ENCODE measurements at places on chromosomes 2 and 18.

GRCh38 chr2:156481312-156481711 lies 45.1 kb downstream of the GPD2 start:
- no peak for DNase-seq

- DNase-seq: no peak
These were observed 131.0 kb downstream of the CCDC85A start for GRCh38 chr2:56314796-56315195.

DNA sequence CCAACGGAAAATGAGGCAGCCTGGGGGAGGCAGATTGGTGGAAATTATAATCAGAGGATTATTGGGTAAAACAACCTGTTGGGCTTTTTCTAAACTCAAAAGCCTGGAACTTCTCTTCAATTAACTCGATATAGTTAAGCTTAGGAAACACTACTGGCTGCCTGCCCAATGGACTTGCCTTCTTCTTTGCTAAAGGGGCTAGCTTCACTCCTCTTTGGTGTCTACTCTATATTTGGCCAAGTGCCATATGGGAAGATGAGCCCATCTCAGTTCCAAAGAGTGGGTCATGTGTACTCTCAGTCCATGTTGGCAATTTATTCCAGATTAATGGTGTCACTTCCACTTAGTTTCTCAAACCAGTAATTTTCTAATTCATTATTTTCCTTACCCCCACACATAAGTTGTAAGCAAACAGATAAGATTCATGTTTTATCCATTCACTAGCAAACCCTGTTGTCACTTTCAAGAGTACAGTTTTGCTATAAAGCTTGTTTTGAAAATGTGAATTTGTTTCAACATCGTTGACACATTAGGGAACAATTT lies 34.3 kb downstream of the DARS1 start:
- no peak for DNase-seq

GRCh38 chr2:78568782-78569373 lies 456.6 kb upstream of the REG3G start:
- no peak for DNase-seq

- DNase-seq: peak; percentile 76
These were observed 165.0 kb downstream of the LNPK start for GRCh38 chr2:175837046-175837445.

- DNase-seq: peak; percentile 85
These were observed 6.1 kb downstream of the CHMP1B start for GRCh38 chr18:11857177-11857887.

DNA sequence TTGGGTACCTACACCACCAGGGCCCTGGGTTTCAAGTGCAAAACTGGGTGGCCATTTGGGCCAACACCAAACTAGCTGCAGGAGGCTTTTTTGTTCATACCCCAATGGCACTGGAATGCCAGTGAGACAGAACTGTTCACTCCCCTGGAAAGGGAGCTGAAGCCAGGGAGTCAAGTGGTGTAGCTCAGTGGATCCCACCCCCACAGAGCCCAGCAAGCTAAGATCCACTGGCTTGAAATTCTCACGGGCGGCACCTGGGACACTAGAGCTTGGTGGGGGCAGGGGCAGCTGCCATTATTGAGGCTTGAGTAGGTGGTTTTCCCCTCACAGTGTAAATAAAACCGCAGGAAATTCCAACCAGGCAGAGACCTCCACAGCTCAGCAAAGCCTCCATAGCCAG lies 46.0 kb upstream of the FAM110C start:
- DNase-seq: no peak

- DNase-seq: no peak
These were observed 7.4 kb downstream of the HDAC4 start for GRCh38 chr2:239393388-239393940.

- no peak for DNase-seq
These were observed 37.5 kb upstream of the SMCHD1 start for GRCh38 chr18:2618009-2618408.

DNA sequence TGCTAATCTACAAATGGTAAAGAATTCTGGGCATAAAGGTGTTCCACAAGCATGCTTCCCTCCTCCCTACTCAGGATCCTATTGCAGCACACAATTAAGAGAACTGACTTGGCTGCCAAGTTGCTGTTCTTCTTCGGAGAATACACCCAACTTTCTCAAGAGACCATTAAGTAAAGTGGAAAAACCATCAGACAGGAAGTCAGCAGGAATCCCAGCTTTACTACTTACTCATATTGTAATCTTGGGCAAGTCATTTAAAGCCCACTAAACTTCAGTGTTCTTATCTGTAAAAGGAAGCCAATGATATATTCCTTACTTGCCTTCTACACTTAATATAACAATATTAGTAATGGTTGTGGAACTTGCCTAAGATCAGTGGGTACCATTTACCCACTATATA lies 37.8 kb downstream of the PSTPIP2 start:
- DNase-seq: no peak

- no peak for DNase-seq
These were observed 1.7 kb downstream of the HNRNPLL start for GRCh38 chr2:38600921-38601455.

DNA sequence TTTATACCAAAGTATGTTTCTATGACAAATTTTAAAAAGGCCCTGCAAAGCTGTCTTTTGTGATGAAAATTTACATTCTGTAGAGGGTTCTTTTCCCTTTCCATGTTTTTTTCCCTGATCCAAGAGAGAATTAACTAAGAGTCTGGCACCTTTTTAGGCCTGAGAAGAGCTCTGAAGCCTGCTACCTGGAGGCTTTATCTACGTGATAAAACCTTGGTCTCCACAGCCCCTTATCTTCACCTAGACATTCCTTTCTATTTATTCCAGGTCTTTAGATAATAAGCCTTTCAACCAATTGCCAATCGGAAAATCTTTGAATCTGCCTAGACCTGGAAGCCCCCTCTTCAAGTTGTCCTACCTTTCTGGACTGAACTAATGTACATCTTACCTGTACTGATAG lies 774.1 kb upstream of the LRRTM1 start:
- no peak for DNase-seq

- DNase-seq: no peak
These were observed 54.5 kb downstream of the ODC1 start for GRCh38 chr2:10393640-10393982.

DNA sequence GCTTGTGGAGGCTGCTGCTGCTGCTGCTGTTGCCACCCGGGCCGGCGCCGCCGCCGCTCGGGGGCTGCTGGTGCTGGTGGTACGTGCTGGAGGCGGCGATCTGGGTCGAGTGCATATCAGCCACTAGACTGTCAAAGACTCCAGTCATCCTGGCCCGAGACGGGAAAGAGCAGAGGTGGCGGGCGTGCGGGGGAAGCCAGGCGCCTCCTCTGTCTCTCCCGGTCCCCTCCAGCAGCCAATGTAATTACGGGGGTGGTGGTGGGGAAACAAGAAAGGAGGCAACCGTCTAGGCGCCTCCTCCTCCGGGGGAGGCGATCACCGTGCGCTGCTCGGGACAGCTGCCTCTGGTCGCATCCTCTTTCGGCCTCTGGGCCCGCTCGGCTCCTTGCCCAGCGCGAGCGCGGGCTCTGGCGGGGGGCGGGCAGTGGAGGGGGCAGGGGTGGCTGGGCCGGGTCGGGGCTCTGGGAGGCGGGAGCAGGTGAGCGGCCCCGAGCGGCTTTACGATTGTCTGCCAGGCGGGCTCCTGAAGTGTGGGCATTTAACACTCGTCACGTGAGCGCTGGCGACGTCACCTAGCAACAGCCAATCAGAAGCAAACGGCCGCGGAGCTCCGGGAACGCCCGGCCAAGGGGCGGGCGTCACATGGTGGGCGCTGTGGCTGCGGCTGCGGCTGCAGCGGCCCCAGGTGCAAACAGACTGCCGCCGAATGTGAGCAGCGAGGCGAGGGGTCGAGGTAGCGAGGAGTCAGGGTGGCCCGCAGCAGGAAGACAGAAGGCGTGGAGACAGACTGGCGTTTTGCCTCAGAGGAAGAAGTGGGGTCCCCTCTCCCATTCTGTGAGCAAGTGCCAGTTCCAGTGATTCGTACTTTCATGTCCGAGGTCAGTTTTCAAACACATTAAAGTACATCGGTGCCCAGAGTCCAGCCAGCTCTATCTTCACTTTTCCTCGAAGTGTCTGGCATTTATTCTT lies at the start of gene DLX2:
DLX2 (minus strand) TSS at position 510 of the 969 bp plus-strand sequence; CDS start at position 148, 362 bp downstream.
- DNase-seq: no peak

- no peak for DNase-seq
These were observed 115.1 kb downstream of the UBE2E3 start for GRCh38 chr2:181095486-181095885.

GRCh38 chr2:33907866-33908265 lies 308.8 kb upstream of the FAM98A start:
- DNase-seq: no peak

DNA sequence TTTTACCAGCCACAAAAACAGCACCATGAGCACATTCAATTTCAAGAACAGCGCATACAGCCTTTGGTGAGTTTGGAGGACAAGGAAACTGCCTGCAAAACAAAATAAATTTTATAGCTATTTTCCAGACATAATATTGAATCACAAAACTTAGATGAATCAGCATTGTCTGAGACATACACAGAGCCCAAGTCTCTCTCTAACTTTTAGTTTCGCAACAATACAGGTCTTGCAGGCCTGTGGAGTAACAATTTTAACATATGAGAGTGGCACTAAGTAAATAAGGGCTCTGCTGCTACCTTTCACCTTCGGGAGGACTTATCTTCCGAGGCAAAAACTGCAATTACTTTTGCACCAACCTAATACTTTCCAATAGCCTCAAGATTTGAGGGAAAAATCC lies 56.1 kb upstream of the PEX13 start:
- DNase-seq: peak; percentile 17

GRCh38 chr18:12843420-12844350 lies 40.4 kb downstream of the PTPN2 start:
- DNase-seq: no peak

DNA sequence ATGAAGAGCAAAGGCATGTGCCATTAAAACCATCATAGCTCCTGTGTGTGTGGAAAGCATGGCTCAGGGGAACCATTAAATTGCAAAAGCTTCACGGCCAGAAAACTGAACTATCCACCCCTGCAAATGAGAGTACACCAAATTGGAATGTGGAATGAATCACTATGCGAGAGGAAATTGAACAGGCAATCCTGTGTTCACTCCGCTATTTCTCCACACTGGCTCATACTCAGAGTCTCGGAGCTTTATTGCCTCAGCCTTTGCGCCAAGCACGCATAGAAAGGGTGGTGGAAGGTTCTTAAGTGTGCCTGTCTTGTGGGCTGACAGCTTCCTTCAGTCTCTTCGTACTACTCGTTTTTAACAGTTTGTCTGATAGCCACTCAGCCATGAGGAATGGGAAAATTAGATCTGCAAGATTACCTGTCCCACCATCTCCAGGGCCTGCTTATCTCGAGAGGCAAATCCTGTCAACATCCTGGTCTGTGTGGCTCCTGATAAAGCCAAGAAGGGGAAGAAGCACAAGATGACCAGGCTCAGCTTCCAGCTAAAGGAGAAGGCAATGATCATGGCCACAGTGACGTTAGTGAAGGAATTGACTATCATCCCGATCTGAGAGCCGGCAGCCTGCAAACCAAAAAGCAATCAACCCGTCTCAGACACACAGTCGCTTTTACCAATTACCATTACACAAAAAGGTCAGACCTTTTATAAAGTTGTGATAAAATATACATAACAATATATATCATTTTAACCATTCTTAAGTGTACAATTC lies 34.9 kb downstream of the G6PC2 start:
- peak; percentile 20 for DNase-seq

GRCh38 chr2:114076961-114077360 lies 187.1 kb downstream of the ACTR3 start:
- DNase-seq: no peak

DNA sequence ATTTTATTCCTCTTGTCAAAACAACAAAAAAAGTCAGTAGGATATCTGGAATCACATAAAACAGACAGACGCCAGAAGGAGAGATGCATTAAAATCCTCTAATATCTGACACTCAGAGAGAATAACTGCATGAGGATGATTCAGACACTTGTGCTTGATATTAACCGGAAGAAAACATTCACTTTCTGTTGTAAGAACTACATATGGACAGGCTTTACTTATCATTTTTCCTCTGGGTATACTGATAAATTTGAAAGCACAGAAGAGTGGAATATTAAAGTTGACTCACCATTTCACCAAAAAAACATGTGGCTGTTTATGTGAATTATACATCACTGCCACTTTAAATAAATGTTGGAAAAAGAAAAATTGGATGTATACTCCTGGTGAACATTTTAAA lies 589.1 kb upstream of the CDH2 start:
- DNase-seq: no peak

- DNase-seq: no peak
These were observed 6.5 kb upstream of the CAPN10 start for GRCh38 chr2:240579771-240580614.

- DNase-seq: no peak
These were observed 57.6 kb downstream of the CCNT2 start for GRCh38 chr2:134976074-134976702.

DNA sequence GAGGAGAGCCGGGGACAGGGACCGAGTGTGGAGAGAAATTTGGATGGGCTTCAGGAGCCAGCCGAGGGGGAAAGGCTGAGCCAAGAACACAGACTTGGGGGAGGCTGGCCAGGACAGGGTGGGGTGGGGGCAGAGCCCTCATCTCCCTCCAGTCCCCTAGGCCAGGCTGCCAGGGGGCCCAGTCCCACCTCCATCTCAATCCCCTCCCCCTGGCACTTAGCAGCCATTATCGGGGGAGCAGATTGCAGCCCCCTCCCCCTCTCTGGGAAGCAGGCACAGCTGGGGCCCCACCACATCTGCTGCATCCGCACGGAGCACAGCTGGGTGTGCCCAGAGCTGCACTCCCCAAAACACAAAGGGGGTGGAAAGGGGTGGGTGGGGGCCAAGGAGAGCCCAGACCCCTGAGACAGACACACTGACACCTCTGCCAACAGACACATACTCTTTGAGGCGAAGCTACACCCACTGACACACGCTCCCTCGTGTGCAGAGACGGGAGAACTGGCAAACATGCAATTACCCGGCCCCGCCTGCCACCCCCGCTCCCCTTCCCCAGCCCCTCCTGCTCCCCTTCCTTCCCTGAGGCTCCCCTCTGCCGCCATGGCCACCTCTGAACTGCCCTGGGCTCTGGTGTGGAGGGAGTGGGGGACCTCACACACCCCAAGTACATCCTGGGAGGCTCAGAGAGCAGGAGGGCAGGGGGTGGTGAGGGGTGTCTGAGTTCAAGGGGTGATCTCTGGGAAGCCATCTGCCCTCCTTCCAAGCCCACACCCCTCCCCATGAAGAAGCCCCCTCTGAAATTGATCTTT lies 5.1 kb upstream of the ASIC4 start:
- DNase-seq: no peak

DNA sequence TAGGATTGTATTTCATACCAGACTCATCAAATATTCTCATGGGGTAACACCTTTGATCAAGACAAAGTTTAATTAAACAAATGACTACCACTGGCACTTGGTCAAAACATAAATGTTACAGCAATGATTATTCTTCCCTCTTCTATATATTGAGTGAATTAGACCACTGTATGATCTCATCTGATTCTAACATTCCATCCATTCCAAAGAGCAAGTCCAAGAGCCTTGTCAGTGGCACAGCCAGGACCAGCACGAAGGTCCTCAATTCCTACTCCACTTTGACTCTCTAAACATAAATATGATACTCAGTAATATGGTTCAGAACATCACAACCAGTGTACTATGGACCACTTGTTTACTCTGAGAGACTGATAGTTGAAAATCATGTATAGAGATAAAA lies 86.4 kb downstream of the AP1S3 start:
- DNase-seq: no peak

- DNase-seq: no peak
These were observed 499.9 kb downstream of the ZEB2 start for GRCh38 chr2:144020047-144020446.
